NCI-H524 (cell line): ENCODE measurements at places on chromosomes 13 and 19.

GRCh38 chr19:33432446-33433170, 59.1 kb downstream of the CEBPG start:
- DNase-seq = peak; percentile 50

- no peak for DNase-seq
These were observed 697.0 kb downstream of the LIG4 start for GRCh38 chr13:107518292-107518691.

- DNase-seq = no peak
These were observed 2.4 kb upstream of the TGFBR3L start for GRCh38 chr19:7912144-7912696.

- no peak for DNase-seq
These were observed 937.9 kb downstream of the EFNB2 start for GRCh38 chr13:105597573-105597972.

- no peak for DNase-seq
These were observed 35.1 kb upstream of the ZNF808 start for GRCh38 chr19:52492201-52492993.

- DNase-seq = no peak
These were observed 2012.6 kb downstream of the PCDH9 start for GRCh38 chr13:65217471-65217995.

DNA sequence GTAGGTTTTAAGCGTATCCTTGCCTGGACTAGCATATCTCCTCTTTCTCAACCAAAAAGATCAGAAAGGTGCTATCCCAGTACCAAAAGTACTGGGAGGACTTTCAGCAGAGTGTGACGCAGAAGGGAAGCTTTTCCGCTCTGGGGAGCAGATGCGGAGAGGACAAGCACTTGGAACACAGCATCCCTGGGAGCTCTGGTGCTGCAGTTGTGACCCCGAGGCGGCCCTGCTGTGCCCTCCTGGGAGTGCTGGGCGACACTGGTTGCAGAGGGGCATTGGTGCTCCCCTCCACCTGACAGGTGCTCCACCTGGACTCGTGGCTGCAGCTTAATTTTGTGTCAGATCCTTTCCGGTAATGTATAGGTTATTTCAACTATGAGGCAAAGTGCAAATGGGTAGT, 3.4 kb downstream of the NAXD start:
- no peak for DNase-seq

DNA sequence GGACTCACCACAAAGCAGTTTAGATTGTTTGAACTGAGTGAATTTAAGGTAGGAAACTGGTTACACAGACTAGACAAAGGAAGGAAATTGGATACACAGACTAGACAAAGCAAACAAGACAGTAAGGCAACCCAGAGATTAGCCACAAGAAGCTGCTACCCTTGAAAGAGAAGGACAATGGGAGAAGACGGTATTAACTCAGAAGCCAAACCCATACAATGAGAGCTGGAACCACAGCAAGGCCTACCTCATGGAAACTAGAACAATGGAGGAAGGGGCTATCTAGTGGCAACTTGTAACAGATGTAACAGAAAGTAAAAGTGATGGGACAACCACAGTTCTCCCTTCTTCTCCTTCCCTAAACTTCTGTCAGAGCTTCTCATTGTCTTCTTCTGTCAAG, 410.9 kb upstream of the SPRY2 start:
- no peak for DNase-seq

DNA sequence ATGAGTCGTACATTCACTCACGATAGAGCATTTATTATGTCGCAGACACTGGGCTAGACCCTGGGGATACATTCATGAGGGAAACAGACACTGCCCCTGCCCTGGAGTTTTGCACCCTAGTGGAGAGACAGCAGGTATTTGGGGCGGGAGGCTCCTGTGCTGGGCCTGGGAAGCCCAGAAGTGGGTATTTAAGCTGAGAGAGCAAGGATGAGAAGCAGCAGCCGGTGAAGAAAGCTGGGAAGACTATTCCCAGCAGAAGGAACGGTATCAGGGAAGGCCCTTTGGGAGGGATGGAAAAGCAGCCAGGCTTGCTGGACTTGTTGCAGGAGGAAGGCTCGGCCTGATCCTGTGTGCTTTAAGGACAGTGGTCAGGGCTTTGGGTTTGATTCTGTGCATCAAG, 54.5 kb downstream of the CDADC1 start:
- DNase-seq = no peak

GRCh38 chr13:94708031-94708859, 4.1 kb downstream of the SOX21 start:
- no peak for DNase-seq

- DNase-seq = no peak
These were observed 75.5 kb upstream of the VSTM2B start for GRCh38 chr19:29450306-29450705.

- no peak for DNase-seq
These were observed 26.1 kb downstream of the EXOC3L2 start for GRCh38 chr19:45218911-45219743.

GRCh38 chr13:98370806-98371515, 193.9 kb upstream of the RNF113B start:
- no peak for DNase-seq

- DNase-seq = no peak
These were observed 5.8 kb downstream of the KRTDAP start for GRCh38 chr19:35484252-35485036.

- no peak for DNase-seq
These were observed 98.1 kb upstream of the SLITRK1 start for GRCh38 chr13:83980331-83980730.

DNA sequence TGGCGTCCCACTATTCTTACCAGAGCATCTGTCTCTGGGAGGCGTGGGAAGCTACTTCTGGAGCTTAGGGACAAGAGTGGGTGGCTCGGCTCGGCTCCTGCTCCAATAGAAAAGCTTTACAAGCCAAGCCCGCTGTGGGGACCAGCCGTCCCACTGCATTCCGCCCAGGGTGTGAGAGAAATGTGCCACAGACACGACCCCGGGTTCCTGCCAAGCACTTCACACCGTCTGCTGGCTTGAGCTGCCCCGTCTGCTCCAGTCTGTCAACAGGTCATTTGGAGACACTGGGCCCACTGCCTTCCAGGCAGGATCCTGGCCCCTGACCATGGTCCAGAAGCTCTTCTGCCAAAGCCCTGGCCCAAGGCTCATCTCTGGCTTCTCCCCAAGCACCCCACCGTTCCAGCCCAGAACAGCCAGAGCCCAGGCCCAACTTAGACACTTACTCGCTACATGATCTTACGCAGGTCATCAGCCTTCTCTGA, 6.5 kb upstream of the FKRP start:
- DNase-seq = no peak

GRCh38 chr13:32252812-32253438, 62.2 kb downstream of the ZAR1L start:
- DNase-seq = no peak

- DNase-seq = no peak
These were observed 187.6 kb downstream of the TUBA3C start for GRCh38 chr13:18993884-18994660.

DNA sequence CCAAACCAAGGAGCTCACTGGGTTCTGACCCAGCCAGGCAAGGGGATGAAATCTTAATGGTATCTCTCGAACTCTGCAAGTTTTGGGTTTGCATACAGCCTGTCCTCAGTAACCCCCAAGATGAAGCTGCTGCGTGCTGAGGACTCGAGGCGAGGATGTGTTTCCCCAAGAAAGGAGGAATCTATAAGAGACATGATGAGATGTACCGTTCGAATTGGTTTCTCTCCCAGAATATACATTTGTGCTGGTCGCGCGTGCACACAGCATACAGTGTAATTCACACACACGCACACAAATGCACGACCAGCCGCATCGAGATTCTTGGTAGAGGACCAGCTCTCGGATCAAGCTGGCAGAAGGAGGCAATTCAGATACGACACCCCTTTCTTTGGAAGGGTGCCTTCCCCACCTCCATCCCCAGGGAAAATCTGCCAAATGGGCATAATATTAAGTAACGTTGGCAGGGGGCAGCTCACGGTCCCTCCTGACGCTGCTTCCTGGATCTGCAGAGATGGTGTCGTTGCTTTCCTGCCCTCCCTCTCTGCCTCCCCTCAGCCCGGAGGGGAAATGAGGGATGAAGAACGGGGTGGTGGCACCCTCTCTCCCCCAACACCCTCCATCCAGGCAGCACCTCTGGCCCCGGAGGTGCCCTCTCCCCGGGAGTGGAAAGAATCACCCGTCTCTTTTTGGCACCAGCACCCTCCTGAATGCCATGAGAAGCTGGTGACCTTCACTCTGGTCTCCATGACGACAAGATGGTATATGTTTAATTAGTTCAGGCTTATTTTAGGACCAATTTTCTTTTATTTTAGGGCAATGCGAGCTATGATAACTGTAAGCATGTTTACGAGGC, 310.2 kb downstream of the ZNF536 start:
- DNase-seq = no peak

- DNase-seq = no peak
These were observed 767.4 kb downstream of the SLITRK6 start for GRCh38 chr13:85031771-85032170.

- peak; percentile 99 for DNase-seq
These were observed 205.5 kb downstream of the USP12 start for GRCh38 chr13:26965952-26966700.

- no peak for DNase-seq
These were observed 97.0 kb upstream of the ZNF98 start for GRCh38 chr19:22519152-22519551.

- no peak for DNase-seq
These were observed 249.4 kb downstream of the KCTD12 start for GRCh38 chr13:76636829-76637228.

GRCh38 chr19:3851254-3852176, 17.3 kb downstream of the ZFR2 start:
- DNase-seq = no peak

GRCh38 chr19:38666663-38667511, 19.4 kb downstream of the ACTN4 start:
- no peak for DNase-seq

DNA sequence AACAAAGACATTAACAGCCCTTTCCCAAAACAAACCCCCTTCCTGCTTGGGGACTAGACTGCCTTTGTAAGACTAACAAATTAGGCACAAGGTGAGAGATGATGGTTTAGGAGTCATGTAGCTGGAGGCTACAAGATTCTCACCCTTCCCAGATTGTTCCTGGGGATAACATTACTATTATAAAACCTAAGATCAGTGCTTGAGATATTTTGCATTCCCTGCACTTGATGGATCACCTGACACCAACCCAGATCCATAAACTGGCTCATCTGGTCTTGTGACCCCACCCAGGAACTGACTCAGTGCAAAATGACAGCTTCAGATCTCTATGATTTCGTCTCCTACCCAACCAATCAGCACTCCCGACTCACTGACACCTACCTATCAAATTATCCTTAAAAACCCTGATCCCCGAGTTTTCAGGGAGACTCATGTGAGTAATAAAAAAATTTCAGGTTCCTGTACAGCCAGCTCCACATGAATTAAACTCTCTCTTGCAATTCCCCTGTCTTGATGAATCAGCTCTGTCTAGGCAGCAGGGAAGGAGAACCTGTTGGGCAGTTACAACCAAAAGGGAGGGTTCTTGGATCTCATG, 2.4 kb upstream of the ZNF616 start:
- no peak for DNase-seq

DNA sequence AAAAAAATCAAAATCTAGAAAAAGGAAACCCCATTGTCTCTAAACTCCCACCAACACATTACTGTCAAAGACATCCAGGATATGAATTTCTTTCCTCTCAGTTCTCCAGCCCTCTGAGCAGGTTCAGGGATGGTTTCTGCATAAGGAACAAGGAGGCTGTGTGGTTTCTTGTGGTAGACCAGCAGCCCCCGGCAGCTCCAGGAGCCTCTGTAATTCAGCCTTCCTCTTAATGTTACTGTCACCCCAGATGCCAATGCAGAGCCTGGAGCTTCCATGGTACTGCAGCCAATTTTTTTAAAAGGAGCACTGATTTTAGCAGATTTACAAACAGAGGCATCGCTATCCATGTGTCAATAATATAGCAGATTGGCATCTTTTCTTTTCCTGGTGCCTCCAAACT, 100.6 kb upstream of the FAM216B start:
- DNase-seq = no peak

DNA sequence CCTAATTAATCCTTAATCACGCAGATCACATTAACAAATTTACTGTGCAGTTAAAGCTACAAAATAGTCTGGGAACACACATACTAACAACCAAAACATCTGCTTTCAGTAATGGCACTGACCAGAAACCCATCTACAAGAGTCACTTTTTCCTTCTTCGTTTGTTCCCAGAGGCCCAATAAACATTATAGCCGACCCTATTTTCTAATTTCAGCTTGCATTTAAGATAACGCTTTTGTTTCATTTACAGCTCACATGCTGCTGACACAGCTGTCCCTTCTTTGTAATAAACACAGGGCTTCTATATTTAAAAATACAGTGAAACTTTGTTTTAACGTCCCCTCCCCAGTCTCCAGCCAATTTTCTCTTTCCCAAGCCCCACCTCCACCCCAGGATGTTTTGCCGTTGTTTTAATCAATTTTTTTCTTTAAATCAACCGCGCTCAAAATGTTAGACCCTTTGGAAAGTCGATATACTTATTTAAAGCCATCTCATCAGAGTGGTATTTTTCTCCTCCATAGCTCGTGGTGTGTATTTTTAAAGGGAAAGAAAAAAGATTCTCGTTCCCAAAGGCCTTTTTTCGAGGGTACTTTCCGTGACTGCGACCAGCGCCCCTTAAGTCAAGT, 1.7 kb upstream of the WBP4 start:
- no peak for DNase-seq

GRCh38 chr19:47096100-47096704, 17.4 kb downstream of the ZC3H4 start:
- no peak for DNase-seq
